H9 (cell line): ENCODE measurements at places on chromosomes 12 and 14.
A peak's percentile ranks its signal among the peaks of the same experiment; 100 is the strongest.

DNA sequence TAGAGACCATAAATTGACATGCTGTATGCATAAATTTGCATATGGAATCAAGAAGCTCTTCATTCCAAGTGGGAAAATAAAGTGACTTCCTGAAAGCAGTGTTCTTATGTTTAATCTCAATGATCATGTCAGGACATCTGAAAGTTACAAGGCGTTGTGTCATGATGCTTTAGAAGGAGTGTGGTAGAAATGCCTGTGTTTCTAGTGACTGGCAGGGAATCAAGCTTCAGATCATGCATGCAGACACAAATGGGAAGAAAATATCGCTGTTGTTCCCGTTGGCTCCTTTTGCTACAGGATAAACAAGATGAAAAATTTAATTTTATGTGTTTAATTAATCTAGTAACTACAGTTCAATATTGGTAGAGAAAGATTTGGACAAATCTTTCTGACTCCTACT, 298.1 kb upstream of the SYT1 start:
- no peak for DNase-seq

DNA sequence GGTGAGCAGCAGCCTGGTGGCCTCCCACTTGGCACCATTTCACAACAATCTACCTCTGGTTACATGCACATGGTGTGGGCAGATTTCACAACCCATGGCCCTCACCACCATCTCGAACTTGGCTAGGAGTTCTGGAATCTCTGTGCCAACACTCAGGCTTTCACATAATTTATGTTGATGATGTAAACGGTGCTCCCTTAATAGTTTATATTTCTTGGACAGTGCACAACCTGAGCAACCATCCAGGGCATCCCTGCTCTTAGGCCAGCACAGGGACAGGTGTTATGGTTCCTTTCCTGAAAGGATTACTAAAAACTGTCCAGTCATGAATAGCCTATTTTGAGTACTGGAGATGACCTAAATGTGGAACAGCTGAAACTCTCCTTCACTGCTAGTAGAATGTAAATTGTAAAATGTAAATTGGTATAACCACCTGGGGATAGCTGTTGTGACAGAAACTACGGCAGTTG, 28.6 kb downstream of the ABCB9 start:
- DNase-seq: no peak

GRCh38 chr14:61304688-61305087, 16.7 kb upstream of the PRKCH start:
- no peak for DNase-seq

GRCh38 chr14:54691525-54692283, 124.8 kb downstream of the SAMD4A start:
- peak; percentile 80 for DNase-seq

DNA sequence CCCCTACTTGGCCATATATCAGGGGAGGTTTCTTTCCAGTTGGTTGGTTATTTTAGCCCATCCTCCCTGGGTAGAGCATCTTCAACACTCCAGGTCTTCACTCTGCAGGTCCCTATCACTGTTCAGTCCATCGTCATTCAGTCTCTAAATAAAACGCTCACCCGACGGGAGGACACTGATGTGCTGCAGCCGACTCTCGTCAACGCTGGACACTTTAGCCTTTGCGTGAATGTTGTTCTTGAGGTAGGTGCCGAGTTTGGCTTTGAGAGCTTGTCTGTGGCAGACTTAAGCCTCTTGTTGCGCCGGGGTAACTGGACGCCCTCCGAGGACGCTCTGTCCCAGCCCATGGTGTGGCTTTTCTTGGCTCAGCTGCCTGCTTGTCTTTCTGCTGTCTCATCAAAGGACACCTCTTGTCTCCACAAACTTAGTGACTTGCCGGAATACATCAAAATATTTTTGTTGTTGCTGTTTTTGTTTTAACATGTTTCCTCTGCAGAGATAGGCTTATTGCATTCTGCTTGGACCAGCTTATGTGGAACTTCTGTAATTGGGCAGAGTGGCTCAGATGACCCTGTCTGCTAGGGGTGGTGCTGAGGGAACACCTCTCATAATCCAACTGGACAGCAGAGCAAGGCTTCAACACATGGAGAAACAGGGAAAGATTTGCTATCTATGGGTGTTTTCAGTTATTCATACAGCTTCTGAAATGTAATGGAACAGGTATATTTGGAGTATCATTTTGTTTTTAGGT, 26.5 kb downstream of the TCTN1 start:
- peak; percentile 20 for DNase-seq

DNA sequence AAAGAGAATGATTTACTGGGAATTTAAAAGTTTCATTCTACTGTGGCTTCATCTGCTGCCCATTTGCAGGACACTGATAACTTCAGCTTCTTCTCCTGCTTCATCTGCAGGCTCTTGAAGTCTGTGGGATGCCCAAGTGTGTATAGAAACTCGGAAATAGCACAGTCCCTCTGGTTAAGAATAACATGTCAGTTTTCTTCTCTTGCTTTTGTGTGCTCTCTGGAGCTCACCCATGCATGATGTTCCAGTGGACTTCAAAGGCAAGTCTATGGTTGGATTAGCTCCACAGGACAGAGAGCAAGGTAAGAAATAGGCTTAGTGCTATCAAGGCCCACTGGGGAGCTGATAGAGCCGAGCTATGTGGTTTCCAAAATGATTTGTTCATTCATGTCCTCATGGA, 13.7 kb downstream of the RMST start:
- no peak for DNase-seq

- no peak for DNase-seq
These were observed 60.1 kb downstream of the BCAT1 start for GRCh38 chr12:24888813-24889212.

DNA sequence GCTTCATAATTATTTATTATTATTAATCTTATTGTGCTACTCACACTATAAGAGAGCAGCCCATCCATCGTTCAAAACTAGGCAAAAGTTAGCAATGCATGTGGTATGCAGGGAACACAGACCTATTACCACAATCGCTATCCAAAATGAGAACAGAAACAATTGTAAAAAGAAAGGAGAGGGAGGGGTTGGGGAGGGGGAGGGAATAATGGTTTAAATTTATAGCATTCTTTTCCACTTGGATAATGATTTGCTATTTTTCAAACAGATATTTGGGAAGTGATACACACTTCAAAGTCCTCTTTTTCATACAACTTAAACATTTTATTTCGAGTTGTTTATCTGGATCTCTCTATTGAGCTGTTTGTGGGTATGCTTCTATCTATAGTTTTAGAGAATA, 248.6 kb upstream of the SOX5 start:
- no peak for DNase-seq

DNA sequence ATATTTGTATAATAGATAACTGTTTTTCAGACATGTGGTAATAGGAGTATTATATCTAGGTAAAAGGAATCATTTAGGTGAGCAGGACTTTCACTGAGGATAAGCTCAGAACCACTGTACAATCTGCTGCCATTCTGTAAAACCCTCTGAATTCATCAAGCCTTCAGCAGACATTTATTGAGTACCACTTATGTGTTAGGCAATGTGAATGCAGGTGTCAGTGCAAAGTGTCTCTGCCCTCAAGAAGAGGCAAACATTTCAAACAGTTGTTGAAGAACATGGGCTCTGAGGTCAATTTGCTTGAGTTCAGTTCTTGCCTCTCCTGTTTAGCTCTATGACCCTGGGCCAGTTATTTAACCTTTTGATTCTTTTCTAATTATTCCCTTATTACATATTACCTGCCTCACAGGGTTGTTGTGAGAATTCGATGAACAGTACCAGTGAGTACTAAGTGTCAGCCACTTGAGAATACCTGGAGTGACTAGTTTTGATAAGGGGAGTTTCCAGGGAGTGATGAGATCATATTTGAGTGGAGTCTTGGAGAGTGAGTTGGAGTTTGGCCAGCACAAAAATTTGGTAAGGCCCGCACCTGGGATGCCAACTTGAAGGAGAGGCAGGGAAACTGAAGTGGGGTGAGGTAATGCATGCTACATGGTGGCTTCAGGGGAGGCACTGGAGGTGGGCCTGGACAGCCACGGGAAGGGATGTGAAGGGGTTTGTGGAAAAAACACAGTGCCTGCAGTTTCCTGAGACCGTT, 33.7 kb downstream of the RASSF8 start:
- DNase-seq: no peak

DNA sequence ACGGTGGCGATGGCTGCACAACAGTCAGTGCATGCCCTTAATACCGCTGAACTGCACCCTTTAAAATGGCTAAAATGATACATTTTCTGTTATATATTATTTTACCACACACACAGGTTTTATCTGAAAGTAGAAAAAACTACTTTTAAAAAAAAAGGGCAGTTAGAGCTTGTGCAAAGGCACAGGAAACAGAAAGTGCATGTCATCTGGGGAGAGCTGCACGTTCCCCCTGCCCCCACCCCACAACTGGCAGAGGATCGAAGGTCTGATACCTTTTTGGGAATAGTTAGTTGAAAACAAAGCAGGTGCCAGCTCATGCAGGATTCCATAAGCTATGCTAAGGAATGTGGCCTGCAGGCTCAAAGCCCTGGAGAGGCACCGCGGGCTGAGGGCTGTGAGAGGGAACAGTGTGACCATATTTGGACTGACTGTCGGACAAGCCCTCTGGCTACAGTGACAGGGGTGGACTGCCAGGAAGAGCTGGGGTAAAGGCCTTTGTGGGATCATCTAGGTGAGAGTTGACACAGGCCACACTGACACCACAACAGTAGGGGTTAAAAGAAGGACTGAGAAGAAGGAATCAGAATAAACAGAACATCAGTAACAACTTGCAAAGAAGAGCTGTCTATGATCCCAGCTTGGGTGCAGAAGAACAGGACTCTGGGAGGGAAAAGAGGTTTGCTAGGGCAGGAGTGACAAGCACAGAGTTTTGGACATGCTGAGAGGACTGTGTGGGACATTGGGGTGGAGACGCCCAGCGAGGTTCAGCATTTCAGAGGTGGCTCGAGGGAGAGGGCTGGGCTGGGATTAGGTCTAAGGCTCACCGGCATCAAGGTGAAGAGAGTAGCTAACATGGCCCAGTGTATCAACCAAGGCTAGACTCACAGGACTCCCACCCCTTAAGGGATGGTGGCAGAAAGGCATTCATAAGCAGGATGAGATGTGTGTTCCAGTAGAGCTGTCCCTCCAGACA, 54.6 kb downstream of the ACTN1 start:
- DNase-seq: no peak

DNA sequence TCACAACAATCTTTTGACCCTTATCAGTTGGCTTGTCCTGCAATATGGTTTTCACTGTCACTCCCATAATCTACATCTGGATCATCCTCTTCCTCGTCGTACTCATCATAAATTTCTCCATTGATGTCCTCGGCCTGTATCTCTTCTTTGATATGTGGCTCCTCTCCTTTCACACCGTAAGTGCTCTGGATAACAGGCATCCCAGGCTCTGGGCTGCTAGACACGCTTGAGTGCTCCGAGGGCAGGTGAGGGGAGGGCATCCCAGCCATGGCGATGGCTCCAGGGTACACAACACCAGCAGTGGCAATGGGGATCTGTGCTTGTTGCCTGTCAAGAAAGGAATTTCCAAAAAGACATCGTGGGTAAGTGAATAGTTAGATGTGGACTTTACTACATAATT, 415.3 kb downstream of the SOX5 start:
- DNase-seq: no peak

DNA sequence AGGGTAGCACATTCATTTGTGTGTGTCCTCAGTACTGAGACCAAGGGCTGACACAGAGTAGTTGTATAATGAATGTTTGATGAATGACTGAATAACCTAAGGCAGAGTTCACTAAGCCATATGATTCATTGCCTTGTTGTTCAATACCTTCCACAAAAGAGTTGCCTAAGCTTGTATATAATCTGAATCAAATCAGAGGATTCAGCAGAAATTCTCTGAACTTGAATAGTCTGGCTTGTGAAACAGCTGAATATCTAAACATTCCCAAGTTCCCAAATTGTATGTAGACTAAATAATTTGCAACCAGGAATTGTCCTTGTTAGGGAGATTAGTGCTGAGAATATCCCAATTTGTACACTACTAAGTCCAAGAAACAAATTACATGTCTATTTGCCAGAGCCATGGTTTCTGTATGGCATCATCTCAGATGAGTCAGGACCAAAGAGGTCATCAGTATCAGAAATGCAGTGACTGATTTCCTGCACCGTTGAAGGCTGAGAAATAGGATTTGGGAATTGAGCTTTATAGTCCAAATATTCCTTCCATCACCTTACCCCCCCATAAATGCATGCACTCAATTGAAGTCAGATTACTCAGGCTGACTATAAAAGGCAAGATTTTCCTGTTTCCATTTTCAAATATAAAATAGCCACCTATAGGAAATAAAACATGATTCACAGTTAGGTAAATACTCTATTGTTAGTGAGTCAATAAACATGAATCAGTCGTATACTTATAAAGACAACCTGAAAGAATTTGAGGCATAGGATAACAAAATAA, 168.7 kb downstream of the PHLDA1 start:
- no peak for DNase-seq

- DNase-seq: no peak
These were observed 349.8 kb downstream of the ZFP36L1 start for GRCh38 chr14:68442828-68443629.

DNA sequence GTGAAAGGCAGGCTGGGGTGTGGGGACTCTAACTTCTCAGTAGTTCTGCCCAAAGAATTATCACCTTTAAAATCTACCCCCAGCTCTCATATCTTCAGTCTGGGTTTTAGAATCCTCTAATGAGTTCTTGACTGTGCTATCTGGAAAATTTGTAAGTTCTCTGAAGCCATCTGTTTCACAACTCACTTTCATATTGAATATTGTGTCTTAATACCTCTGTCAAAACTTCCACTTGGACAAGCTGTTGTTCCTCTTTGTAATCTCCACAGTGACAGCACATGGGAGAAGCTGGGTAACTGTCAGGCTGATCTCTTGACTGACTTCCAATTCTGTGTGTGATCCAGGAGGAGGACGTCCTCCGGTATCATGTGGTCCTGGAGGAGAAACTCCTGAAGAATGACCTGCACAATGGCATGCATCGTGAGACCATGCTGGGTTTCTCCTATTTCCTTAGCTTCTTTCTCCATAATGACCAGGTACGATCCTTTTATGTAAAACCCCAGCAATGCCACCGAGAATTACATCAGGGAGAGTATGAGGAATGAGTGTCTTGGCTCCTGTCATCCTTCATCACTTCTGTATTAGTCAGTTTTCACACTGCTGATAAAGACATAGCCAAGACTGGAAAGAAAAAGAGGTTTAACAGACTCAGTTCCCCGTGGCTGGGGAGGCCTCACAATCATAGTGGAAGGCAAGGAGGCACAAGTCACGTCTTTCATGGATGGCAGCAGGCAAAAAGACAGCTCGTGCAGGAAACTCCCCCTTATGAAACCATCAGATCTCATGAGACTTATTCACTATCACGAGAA, 111.9 kb downstream of the STAB2 start:
- DNase-seq: no peak

- DNase-seq: no peak
These were observed 75.4 kb downstream of the GRIP1 start for GRCh38 chr12:66603461-66603860.

GRCh38 chr12:102029141-102029540, 32.6 kb downstream of the WASHC3 start:
- DNase-seq: no peak

GRCh38 chr12:131900397-131900796, 6.0 kb downstream of the ULK1 start:
- no peak for DNase-seq

DNA sequence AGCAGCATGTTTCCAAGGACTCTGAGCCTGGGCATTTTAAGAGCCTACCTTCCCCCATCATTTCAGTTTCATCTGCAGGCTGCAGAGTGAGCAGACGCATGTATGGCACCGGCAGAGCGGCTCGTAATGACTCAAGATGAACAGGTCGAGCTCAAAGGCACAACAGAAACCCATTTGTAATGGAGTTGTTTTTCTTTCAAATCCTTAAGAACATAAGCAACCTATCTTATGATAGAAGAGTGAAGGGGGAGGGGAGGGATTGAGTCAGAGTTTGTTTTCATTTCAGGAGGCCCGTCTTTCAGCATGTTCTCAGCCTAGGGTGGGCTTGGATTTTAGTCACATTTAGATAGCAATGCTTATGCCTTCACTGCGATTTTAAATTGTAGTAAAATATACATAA, 54.9 kb upstream of the CISTR start:
- DNase-seq: no peak
